ENCODE measurements at places on chromosomes 5 and 9. TPM values are rescaled to one million over a fixed set of nuclear protein-coding genes. Genes with fewer than 3 reads are reported as not detected.

Gene CHSY3
- 0.60 TPM for total RNA-seq

GRCh38 chr5:42927730-42928129 is 112.4 kb downstream of the ANXA2R start:
- no peak for DNase-seq

Gene CD274
- total RNA-seq = 1.2 TPM

Gene TCF7
- 7.1 TPM for total RNA-seq

DNA sequence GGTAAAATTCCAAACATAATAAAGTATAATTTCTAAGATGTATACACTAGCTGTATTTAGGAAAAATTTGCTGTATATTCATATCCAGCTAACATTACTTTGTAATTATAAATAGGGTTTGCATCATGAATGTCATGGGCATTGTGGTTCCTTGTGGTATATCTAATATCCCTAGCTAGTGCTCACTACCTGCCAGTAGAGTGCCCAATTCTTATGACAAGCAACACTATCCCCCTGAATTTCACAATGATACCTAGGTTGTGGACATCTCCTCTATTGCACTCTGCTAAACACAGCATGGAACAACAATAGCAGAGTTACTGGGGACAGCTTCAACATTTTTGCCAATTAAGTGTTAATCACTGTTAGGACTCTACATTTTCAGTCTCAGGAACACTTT is 1656.5 kb downstream of the EFNA5 start:
- no peak for DNase-seq

- no peak for DNase-seq
Observed at GRCh38 chr9:95063300-95063699, 254.2 kb downstream of the FANCC start.

Gene SHOC1
- total RNA-seq = not detected

GRCh38 chr9:36151316-36152210 is 15.0 kb downstream of the GLIPR2 start:
- peak; percentile 81 for DNase-seq

- DNase-seq = no peak
Observed at GRCh38 chr9:93357649-93358048, 93.8 kb upstream of the FAM120A start.

DNA sequence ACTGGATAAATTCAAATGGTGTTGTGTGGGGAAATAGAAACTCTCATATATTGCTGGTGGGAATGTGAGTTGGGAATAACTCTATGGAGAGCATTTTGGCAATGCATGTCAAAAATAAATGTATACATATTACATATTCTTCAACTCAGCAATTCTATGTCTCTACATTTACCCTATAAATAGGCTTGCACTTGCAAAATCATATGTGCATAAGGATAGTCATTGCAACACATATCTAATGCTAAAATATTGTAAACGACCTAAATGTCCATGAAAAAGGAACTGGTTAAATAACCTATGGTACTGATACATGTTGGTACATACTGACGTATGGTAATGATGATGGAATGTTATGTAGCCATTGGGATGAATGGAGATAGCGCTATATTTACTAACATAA is 94.5 kb upstream of the CHD1 start:
- no peak for DNase-seq

Gene STOML2
- total RNA-seq = 99.1 TPM

DNA sequence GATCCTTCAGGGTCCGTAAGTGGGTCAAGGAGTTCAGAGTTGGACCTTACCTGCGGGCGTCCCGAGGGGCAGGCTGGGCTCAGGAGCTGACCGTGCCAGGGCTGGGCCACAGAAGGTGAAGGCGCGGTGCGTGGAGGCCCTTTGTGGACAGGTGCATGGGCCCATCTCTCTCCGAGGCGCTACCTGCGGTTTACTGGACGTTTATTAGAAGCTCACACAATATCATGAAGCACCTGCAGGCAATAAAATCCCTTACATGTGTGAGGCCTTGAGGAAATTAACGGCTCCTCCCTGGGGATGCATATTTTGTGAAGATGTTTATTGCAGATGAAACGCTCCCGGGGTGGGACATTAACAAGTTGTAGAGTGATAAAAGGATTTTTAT is 79.8 kb upstream of the LMX1B start:
- no peak for DNase-seq

DNA sequence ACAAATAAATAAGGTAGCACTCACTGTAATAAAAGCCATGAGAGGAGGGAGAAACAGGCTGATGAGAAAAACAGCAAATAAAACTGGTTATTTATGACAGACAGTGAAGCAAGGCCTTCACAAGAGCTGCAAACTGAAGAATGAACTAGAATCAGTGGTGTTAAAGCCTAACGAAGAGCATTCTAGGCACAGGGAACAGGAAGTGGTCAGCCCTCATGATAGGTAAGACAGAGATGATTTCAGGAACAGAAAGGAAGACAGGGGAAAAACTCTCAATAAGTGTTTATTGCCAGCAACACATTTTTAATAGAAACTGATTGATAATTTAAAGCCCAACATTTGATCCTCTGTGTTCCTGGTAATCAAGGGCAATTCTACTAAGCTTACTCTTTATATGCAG is 124.5 kb downstream of the EDIL3 start:
- DNase-seq = no peak

Gene OR13C5
- not detected for total RNA-seq

Gene POLR3G
- 2.5 TPM for total RNA-seq

Gene IGFBPL1
- not detected for total RNA-seq

DNA sequence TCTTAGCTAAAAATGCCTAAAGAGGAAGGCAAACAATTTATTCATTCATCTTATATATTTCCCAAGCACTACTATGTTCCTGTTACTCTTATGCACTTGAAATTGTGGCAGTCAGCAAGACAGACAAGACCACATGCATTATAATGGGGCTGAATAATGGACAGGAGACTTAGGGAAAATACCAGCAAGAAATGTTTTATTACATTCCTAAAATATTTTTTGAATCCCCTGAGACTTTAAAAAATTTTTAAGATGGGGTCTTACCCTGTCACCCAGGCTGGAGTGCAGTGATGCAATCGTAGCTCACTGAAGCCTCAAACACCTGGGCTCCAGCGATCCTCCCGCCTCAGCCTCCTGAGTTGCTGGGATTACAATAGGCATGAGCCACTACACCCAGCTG is 13.2 kb downstream of the ZCCHC9 start:
- no peak for DNase-seq

GRCh38 chr9:5185220-5185840 is at the start of gene INSL6:
TSS of gene INSL6 (minus strand) at chr9:5185639. CDS start at chr9:5185602, 37 bp downstream.
- no peak for DNase-seq

DNA sequence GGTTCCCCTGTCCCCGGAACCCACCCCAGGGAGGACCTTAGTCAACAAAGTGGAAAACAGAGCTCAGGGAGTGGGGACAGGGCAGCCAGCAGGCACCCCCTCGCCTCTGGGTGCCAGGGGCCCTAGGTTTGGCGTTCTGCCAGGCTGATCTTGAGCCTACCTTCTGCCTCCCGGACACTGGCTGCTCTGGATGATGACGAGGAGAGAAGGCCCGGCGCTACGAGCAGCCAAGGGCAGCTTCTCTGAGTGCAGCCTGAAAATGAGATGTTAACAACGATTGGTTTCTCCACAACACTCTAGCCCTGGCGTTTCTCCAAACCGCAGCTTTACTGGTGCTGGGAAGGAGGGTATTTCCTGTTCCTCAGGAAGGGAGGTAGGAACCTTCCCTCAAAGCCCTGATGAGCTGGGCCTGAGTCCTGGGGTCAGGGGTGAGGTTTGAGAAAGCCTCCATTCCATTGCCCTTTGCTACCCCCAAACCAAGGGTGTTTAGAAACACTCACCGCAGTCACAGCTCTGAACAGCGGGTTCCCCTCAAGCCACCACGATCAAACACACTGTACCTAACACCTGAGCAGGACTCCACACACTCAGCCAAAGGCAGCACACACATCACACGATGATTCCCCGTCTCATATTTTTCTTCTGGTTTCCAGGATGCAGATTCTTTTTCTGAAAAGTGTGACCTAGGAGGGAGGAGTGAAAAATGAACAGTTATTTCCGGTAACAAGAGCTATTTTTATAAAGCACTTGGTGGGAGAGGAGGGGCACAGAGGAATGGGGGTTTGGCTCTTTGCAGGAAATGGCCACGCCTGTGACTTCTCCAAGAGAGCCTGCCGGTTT is at the start of gene STING1:
STING1 (minus strand) TSS at position 709 of the 840 bp plus-strand sequence. CDS start 1,054 bp downstream, outside the sequence.
- DNase-seq = peak; percentile 89

- DNase-seq = no peak
Observed at GRCh38 chr5:151015974-151016587, 4.3 kb upstream of the GPX3 start.

DNA sequence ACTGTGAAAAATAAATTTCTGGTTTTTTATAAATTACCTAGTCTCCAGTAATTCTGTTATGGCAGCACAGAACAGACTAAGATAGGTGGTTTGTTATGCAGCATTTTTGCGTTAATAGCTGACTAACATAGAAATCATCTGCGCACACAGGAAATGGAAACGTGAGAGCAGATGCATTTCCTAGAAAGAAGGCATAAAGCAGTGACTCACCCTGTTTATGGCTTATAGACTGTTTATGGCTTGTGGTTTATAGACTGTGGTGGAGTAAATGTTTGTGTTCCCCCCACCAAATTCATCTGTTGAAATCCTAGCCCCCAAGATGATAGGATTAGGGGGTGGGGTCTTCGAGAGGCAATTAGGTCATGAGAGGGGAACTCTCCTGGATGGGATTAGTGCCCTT is 18.3 kb upstream of the OSMR start:
- DNase-seq = no peak

GRCh38 chr5:133944263-133945185 is 23.9 kb downstream of the C5orf15 start:
- DNase-seq = peak; percentile 41

Gene PLAC8L1
- not detected for total RNA-seq

DNA sequence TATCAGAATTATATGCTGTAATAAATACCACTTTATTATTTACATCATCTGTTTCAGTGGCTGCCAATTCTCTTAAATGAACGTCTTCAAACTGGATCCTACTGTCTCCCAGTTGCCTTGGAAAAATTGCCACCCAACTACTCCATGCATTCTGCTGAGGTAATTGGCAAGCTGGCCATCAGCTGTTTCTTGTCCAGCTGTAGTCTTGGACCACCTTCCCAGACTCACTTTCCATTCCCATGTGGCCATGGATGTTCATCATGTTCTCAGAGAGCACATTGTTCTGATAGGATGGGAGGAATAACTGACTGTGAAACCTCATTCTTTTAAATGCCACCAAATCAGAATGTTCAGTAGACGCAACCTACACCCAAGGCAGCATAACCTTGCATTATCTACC is 157.5 kb downstream of the DOCK8 start:
- no peak for DNase-seq

- no peak for DNase-seq
Observed at GRCh38 chr9:123263227-123263626, 5.2 kb downstream of the STRBP start.

DNA sequence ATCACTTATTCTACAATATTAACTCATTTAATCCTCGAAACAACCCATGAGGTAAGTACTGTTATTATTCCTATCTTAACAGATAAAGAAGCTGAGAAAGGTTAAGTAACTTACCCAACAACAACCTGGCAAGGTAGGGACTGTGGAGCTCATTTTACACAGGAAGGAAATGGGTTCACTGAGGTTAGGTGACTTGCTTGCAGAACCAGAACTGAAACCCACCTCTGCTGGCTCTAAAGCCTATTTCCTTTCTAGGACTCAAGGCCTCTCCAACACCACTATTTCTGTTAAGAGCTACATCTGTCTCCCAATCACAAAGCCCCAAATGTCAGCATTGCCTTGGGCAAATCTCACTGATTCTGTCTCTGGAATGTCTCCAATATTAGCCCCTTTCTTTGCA is 38.9 kb upstream of the IFNK start:
- no peak for DNase-seq

Gene FBXL7
- total RNA-seq = 47.4 TPM

GRCh38 chr9:136117291-136117915 is 1.3 kb downstream of the TMEM250 start:
- no peak for DNase-seq

- no peak for DNase-seq
Observed at GRCh38 chr5:54620141-54620933, 102.8 kb downstream of the SNX18 start.

Gene ARID3C
- not detected for total RNA-seq

GRCh38 chr5:139633295-139634027 is 14.7 kb upstream of the CXXC5 start:
- peak; percentile 77 for DNase-seq
